Activated naive CD4-positive, alpha-beta T cell treated with anti-CD3 and anti-CD28 coated beads, Interleukin-2, amount 10 ng/mL, durations not matched to agents 5 hours and 36 hours (primary cell): ENCODE measurements at places on chromosomes 16 and 17. TPM values are rescaled to one million over a fixed set of nuclear protein-coding genes. Genes with fewer than 3 reads are reported as not detected.

The KRTAP2-3 gene
- not detected for total RNA-seq

The SECTM1 gene
- total RNA-seq: 6.7 TPM

The RGS11 gene
- total RNA-seq: not detected

The DNAAF1 gene
- total RNA-seq: not detected

The KREMEN2 gene
- not detected for total RNA-seq

The TEX14 gene
- 0.55 TPM for total RNA-seq

The EVPL gene
- total RNA-seq: 0.14 TPM

The RPH3AL gene
- 3.5 TPM for total RNA-seq

The KARS1 gene
- total RNA-seq: 191 TPM

The UTS2R gene
- not detected for total RNA-seq

The ARHGAP44 gene
- 0.30 TPM for total RNA-seq
